ENCODE measurements at places on chromosomes 11 and 22.
A peak's percentile ranks its signal among the peaks of the same experiment; 100 is the strongest.

GRCh38 chr22:43289976-43290721, 53.0 kb downstream of the SCUBE1 start:
- no peak for DNase-seq

DNA sequence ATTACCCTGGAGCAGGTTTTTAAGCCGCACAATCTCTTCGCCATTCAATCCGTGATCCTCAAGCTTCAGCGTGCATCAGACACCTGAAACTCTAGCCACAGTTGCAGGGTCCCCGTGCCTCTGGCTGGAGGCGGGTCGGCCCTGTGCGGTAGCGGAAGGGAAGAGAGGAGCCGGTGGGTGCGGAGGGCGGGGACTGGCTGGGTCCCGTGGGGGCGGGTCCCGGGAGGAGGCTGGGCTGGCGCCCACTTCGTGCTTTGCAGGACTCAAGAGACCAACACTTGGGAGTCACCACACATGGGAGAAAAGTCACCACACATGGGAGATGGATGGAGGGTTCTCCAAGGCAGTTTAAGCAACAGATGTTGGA, 772 bp downstream of the C22orf15 start:
- DNase-seq = no peak

DNA sequence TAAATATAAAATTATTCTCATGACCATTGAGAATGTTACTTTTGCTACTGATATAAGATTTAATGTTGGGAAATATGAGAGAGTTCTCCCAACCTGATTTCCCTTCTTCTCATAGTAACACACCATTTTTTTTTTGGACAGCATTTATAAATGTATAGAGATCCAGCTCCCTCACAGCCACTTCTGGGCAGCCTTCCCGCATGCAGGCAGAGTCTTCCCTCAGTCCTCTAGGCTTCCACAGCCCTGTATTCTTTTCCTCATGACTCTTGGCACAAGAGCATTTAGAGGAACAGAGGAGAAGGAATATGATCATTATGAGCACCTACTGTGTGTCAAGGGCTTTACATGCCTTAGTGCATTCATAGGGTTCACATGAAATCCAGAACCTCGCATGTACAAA, 9.0 kb downstream of the DTX4 start:
- DNase-seq = no peak

- DNase-seq = peak; percentile 20
These were observed at the start of gene PRRG4 for GRCh38 chr11:32829680-32830412. TSS of gene PRRG4 (plus strand) at chr11:32829927. CDS start at chr11:32830530, 603 bp downstream.

- no peak for DNase-seq
These were observed 2.5 kb downstream of the CRKL start for GRCh38 chr22:20919718-20920117.

DNA sequence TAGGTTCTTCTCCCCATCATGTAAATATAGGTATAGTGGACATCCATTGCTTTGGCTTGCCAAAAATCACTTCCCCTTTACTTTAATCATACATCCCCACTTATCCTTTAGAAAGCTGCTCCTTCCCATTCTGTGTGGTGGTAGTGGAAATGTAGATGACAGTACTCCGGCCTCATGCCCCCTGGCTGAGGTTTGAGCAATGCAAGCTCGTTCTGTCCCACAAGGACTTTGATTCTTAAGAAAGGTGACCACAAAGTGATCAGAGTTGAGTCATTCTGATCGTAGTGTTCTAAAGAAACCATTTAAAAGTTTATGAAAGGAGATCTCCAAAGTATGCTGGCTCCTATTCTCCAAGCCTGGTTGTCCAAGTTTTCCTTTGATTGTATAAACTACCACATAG, 10.9 kb downstream of the TUG1 start:
- DNase-seq = no peak

GRCh38 chr22:19228179-19228578, 49.6 kb upstream of the SLC25A1 start:
- DNase-seq = no peak

- no peak for DNase-seq
These were observed 12.5 kb downstream of the PRR5L start for GRCh38 chr11:36308577-36308976.

GRCh38 chr11:63775191-63775590, 6.6 kb upstream of the ZFTA start:
- DNase-seq = no peak

GRCh38 chr22:30649430-30650007, 13.9 kb downstream of the SLC35E4 start:
- peak; percentile 53 for DNase-seq

DNA sequence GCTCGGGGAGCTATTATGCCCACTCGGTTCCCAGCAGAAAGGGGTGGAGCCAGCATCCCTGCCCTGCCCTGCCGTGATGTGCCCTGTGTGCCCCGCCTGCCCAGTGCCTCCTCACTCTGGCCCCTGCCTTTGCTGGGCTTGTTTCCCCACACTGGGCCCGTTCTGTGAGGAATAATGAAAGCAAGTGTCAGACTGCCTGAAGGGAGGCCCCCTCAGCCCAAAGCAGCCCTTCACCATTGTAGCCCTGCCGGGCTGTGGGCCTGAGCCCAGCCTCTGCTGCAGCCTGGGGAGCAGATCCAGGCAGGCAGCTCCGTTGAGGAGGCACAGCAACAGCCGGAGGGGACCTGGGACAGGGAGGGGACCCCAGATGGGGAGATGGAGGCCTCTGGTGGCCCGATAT, 20.2 kb upstream of the NEFH start:
- no peak for DNase-seq

DNA sequence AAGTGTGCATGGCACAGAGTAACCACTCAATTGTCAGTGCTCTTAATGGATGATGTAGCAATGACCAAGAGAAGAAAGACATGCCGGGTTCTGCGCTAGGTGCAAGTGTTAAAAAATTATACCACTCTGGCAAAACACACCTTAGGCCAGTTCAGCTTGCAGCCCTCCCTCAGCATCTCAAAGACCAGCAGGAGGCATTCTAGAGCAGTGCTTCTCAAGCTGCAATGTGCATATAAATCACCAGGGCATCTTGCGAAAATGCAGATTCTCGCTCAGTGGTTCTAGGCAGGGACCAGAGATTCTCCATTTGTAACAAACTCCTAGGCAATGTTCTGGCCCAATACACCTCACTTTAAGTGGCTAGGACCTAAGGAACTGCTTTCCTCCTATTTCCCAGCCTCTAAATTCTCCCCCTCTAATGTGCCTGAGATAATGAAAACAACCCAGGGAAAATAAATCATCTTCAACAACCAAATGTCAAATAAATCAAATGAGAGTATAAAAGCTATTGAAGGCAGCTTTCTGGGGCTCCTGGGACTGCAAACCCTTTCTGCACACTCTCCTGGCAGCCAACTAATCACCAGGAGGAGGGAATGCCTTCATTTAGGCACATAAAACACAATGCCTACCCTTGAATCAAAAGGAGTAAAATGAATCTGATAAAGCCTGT, 337.2 kb upstream of the API5 start:
- no peak for DNase-seq

- DNase-seq = no peak
These were observed 10.1 kb downstream of the CEP57 start for GRCh38 chr11:95800438-95800837.

DNA sequence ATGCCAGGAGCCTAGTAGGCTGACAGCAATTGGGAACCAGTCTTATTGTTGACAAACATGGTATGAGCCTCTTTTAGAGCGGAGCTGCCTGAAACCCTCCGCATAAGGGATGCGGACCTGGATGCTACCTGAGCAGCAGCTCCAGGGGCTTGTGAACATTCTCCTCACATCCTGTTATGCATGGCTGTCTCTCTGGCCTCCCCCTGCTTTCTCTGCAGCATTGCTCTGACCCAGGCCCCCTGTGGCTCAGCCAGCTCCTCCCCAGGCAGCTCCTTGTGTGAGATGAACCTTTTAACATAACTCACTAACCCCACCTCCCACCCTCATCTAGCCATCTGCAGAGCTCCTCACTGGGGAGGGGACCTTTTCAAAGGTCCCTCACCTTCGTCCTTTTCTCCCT, 6.0 kb downstream of the BMAL1 start:
- DNase-seq = no peak

GRCh38 chr11:121418625-121419114, 33.4 kb upstream of the SORL1 start:
- DNase-seq = peak; percentile 16

DNA sequence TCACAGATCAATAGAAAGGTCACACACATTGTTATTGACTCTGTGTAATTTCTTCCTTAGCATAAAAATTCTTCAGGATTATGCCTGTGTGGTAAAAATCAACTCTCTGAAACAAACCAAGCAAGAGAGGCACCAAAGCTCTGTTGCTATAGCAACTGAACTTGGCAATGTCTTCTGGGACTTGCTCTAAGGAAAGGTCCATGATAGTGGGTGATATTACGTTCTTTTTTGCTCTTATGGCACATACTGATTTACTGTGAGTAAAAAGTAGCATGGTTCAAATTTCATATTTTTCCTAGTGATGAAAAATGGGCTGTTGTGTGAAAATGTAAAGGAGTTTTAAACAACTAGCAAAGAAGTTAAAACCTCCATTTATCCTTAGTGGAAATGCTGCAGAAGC, 66.4 kb downstream of the SVIP start:
- no peak for DNase-seq

GRCh38 chr22:42614312-42615091, at the start of gene POLDIP3:
TSS of gene POLDIP3 (minus strand) at chr22:42614883. CDS start at chr22:42614857, 26 bp downstream.
- DNase-seq = peak; percentile 95

DNA sequence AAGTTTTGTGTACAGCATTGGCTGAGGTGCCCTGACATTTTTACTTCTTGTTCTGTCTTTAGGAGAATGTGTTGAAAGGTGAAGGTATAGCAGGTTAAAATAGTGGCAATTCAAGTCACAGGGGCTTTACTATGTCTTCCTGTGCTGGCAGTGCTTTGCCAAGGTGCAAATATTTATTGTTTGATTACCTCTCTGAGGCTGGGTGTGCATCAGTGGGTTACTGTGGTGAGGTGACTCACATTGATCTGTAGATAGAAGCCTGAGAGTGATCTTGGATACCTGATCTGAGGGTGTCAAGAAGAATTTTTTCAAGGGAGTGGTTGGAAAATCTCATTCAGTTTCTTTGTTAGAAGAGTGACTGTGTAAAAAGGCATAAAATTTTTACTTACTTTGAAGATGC, 90.0 kb downstream of the ARHGAP42 start:
- no peak for DNase-seq

DNA sequence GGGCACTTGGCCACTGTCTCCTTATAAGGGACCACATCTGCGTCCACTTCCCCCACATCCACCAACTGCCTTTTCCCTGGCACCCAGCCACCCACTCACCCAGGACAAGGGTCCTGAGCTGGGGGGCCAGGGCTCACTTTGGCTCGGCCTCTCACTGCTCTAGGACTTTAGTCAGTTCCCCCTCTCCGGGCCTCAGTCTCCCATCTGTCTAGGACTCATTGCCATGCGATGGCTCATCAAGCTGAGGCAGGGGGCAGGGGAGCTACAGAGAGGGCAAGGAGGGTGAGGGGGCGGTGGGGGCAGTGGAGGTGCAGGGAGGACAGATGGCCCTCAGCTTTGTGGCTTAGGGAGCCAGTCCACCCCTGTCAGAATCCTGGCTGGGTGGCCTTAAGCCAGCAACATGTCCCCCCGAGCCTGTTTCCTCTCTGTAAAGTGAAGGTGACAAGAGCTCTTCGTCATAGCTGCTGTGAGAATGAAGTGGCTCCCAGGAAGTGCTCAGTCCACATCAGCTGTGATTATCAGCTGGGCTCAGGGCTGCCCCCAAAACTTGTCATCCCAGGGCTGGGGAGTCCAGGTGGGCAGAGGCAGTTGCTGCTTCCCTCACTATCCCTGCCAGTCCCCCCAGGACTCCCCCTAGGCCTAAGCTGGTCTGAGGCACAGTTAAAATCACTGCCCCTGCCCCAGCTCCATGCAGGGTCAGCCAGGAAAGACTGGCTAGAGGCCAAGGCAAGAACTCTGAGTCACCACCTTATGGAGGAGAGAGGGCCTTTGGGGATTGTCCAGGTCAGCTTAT, 14.9 kb downstream of the RAC2 start:
- no peak for DNase-seq

GRCh38 chr11:67055812-67056211, 835 bp upstream of the RHOD start:
- no peak for DNase-seq

DNA sequence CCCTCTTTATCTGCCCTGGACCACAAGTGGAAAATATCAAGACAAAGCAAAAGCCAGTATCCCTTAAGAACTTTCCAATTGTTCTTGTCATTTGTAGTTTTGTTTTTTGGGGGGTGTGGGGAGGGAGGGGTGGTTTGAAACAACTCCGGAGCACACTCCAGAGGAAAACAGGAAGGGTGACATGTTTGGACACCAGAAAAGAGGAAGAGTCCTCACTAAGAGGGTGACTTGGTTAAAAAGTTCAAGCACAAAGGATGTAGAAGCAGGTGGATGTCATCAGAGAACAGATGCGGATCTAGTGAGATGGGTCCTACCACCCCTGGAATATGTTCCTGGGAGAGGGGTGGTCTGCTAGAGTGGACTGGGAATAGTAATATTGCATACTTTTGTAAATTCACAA, 25.8 kb downstream of the ADAMTS8 start:
- no peak for DNase-seq

- DNase-seq = no peak
These were observed 133.0 kb upstream of the C11orf58 start for GRCh38 chr11:16605389-16605893.

DNA sequence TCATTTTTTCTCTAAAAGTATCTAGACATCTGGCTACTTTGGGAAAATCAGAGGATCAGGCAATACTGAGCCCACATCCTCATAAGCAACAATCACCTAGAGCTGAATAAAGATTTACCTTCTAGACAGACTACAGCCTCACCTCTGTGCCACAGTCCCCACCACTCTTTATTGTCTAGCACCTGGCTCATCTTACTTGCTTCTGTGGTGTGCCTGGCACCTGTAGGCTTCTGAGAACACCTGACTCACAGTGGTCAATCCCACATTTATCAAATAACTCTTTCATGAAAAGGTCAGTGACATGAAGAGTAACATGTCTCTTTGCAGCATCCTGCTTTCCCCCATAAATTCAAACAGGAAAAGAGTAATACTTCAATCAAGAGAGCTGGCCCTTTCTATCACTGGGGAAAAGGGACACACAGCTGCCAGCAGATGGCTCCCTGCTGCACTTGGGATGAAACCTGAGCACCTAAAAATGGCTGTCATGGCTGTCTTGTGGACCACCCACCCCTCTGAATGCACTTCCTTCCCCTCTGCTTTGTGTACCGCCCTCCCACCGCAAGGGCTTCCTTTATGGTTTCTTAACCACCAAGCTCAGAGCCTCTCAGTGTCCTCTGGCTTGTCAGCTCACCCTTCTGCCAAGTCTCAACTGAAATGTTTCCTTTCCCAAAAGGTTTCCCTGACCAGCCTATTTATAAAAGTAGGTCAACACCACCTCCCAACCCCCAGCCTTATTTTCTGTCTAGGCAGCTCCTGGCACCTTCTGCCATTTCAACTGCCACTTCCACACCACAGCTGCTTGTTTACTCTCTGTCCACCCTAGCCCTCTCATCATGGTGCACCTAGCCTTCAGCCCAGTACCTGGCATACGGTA, 9.3 kb downstream of the TFIP11 start:
- DNase-seq = no peak

Data from bone marrow (tissue), 2 donors.